T47D (cell line): ENCODE measurements at places on chromosomes 2 and 18.

DNA sequence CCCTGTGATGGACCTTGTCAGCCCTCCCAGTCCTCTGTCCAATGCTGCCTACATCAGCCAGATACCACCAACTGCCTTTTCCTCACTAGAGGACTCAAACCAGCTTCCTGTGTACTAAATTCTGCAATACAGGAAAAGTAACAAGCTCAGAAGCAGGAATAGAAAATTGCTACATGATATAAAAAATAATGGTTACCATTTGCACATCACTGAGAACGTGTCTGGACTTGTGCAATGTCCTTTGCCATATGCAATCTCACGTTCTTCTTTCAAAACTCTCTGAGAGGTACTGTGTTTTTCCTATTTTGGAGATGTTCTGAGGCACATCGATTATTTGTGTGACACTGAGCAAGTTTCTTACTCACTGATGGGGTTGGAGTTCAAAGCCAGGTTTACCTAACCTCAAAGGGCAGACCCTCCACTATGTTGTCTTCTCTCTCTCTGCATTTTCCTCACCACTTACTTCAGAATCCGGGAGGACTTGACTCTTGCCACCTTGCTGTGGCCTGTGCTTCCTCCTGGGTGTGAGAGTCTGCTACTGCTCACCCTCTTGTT lies 12.1 kb downstream of the UPP2 start:
- DNase-seq, result no peak

GRCh38 chr2:234198976-234199375 lies 148.5 kb downstream of the SPP2 start:
- DNase-seq, result no peak

- DNase-seq, result no peak
Observed at GRCh38 chr2:204272089-204272488, 273.2 kb upstream of the PARD3B start.

GRCh38 chr2:27781496-27781895 lies 10.0 kb downstream of the MRPL33 start:
- DNase-seq, result no peak
